ENCODE measurements at places on chromosomes 12 and 14.

- DNase-seq: no peak
These were observed 22.0 kb downstream of the SMUG1 start for GRCh38 chr12:54166567-54167499.

DNA sequence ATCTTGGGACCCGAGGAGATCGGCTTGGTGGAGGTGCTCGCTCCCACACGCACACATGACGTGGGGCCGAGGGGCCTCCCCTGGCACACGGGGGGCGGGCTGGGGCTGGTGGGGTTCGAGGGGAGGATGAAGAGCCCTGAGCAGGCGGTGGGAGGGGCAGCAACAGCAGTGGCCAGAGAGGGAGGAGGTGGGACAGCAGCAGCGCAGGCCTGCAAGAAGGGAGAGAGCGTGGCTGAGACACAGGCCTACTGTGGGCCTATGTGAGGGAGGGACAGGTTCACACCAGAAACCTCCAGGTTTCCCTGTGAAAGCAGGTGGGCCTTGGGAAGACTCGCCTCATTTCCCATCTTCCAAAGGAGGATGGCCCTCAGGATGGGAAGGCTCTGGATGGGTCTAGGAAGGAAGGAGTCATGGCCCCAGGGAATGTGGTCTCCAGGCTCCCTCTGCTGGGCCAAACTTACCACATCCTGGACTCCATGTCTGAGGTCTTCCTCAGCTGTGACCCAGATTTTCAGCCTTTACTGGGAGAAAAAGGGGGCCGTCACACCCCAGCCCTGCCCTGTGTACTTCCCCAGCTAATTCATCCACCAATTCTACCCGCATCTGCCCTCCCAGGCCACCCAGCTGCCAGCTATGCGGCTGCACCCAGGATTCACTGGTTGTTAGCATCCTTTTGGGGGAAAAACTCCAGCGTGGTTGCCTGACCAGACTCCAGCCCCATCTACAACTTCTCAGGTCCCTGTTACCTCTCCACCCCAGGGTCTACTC, 2.8 kb downstream of the PIANP start:
- DNase-seq: no peak

DNA sequence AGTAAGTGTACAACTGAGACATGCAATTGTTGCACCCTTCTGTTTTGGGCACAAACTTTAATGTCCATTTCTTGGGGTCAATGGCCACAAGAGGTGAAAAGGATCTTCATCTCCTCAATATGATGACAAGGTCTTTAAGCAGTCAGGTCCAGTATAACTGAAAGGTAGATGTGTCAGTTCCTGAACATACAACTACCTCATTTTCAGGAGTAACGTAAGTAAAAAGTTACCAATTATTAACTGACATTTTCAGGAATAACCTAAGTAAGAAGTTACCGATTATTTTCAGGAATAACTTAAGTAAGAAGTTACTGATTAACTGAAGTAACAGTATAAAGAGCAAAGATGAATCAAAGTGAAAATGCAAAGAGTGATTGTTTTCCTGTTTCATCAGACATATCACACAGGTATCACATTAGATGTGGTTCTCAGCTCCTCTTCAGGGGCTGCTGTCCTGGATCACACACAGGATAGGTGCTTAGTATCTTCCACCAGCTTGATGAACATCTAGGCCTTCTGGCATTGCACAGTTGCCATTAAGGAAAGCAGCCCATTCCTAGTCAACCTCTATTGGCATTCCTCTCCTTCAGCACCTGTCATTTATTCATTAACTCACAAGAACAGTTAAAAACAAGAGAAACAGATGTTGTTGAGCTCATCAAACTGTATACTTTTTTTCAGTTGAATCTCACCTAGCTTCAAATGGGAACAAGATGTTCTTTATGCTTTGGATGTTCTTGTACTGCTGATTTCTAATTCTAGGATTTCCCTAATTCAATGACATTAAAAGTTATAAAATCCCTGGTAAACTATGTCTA, 200.0 kb downstream of the FOXG1 start:
- no peak for DNase-seq

DNA sequence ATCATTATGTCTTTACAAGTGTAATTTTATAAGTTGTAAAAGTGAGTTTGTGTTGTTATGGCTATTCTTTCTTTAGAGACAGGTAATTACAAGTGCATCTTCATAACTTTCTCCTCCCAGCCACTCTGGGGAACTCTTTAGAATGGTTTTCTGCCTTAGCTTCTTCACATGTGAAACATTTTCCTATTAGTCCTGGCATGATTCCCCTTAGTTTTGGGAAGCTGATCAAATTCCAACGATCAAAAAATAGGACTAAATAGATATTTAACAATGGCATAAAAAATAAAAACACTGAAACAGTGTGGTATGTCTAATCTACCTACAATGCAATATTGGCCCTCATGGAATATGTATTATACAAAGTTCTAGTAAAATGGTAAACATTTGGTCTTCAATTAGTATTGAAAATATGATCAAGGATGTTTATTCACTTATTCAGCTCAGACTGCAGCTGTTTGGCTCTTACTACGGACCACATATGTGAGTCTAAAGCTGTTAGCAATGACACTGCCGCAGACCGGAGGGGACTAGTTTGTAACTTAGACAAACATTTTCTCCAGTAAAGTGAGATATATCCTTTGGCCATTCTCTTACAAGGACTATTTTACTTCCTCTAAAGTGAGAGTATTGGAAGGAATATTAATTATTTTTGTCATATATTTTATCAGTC, 890.8 kb upstream of the USP15 start:
- no peak for DNase-seq

DNA sequence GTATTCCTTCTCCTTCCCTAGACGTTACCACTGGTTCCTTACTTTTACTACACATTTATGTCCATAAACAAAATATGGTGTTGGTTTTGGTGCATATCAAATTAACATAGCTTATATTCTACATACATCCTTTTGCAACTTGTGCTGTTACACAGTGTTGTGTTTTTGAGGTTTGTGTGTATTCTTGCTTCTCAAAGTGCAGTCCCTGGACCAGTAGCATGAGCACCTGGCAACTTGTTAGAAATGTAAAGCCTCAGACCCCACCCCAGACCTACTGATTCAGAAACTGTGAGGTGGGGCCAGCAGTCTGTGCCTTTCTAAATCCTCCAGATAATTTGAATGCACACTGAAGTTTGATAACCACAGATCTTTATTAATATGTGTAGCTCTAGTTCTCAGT, 65.9 kb downstream of the RNFT2 start:
- DNase-seq: no peak

- no peak for DNase-seq
These were observed at the start of gene HCAR1 for GRCh38 chr12:122730215-122731014. TSS of gene HCAR1 (minus strand) at chr12:122730844. CDS start at chr12:122730339, 505 bp downstream.

- DNase-seq: no peak
These were observed 12.5 kb downstream of the CTSG start for GRCh38 chr14:24563505-24563904.

DNA sequence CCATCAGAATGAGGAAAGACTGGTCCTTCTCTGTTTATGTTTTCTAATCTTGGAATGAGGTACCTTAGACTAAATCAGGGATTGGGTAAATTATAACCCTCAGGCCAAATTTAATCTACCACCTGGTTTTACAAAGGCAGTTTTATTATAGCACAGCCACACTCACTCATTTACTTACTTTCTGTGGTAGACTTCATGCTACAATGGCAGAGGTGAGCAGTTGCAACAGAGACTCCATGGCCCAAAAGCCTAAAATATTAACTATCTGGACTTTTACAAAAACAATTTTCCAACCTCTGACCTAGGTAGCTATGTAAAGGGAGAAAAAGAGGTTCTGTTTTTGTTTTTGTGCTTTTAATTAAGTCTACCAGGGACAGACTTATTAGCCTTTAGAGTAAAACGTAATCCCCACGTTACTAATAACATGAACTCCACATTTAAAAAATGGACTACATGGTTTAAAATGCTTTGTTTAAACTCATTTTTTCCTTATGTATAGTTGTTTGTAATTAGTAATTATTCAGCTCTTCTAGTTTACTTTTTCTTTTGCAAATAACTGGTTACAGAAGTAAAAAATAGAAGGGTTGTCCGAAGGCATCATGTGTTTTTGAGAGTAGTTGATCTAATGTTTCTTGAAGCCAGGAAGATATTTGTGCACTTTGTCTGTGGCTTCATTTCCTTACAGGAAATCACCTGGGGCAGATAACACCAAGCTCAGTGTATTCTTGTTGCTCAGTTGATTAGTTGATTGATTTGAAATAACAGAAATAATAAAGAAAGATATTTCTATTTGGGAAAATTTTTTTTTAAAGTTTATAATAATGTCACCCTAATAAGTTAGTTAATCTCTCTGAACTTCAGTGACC, 57.6 kb upstream of the ATP2B1 start:
- no peak for DNase-seq

GRCh38 chr14:32678088-32678487, 260.6 kb upstream of the NPAS3 start:
- DNase-seq: no peak

DNA sequence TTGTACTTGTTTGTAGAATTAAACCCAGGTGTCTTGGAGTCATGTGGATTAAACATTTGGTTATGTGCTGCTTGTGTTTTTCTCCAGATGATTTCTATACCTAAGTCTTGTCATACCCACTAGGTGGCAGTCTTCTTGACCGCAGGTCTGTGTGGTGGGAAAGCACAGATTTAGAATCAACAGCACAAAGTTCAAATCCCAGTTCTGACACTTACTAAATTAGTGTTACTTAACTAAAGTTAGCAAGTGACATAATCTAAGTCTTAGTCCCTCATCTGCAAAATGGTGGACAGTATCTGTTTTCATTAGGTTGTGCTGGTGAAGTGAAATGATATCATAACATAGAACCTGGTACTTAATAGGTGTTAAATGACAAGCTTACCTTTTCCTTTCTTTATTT, 151.0 kb upstream of the ARHGAP5 start:
- no peak for DNase-seq

GRCh38 chr12:96466939-96467751, 22.2 kb upstream of the CFAP54 start:
- DNase-seq: no peak

- no peak for DNase-seq
These were observed 5.9 kb downstream of the C12orf75 start for GRCh38 chr12:105336411-105336810.

- no peak for DNase-seq
These were observed 13.9 kb downstream of the MFAP5 start for GRCh38 chr12:8648576-8649205.

GRCh38 chr14:104073764-104074163, 11.7 kb upstream of the ASPG start:
- no peak for DNase-seq

- no peak for DNase-seq
These were observed 55.8 kb downstream of the BEGAIN start for GRCh38 chr14:100531152-100532121.

- DNase-seq: no peak
These were observed 7.6 kb upstream of the LGR5 start for GRCh38 chr12:71431991-71432390.

GRCh38 chr12:24814379-24815113, 134.4 kb downstream of the BCAT1 start:
- DNase-seq: no peak

DNA sequence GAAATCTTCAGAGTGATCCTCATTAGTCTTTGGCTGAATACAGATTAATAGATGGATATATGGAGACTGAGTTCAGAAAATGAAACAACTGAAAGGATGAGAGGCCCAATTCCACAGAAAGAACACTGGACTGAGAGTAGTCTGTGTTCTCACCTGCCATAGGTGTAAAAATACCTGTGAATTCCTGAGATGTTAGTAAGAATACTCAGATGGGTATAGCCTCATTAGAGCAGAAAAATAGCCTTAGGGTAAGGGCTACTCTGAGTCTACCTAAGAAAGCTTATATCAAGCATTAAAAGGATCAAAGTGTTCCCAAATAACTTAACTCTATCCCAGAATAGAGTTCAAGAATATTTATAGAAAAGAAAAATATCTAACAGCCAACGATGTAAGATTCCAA, 1510.3 kb upstream of the SEL1L start:
- no peak for DNase-seq

GRCh38 chr14:100692859-100693558, 33.7 kb upstream of the DLK1 start:
- DNase-seq: no peak

DNA sequence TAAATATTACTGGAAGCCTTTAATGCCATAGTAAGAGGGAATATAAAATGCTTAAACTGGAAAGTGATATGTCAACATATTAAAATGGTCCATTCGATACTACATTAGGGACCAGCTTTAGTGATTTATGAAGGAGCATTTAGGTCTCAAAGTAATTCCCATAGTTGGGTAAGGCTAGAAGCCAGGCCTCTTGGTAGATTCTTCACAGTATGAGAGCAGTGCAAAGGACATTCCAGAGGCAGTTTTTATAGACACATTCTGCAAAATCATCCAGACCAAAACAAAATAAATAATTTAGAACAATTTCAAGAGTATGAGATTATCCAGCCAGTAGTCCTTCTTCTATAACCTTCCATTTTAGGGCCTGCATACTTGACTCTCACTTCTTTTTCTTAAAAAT, 142.6 kb upstream of the PDZRN4 start:
- no peak for DNase-seq

GRCh38 chr12:124457287-124458219, 109.9 kb downstream of the NCOR2 start:
- DNase-seq: peak; percentile 21

- DNase-seq: no peak
These were observed 52.6 kb downstream of the CALM1 start for GRCh38 chr14:90449411-90449810.

DNA sequence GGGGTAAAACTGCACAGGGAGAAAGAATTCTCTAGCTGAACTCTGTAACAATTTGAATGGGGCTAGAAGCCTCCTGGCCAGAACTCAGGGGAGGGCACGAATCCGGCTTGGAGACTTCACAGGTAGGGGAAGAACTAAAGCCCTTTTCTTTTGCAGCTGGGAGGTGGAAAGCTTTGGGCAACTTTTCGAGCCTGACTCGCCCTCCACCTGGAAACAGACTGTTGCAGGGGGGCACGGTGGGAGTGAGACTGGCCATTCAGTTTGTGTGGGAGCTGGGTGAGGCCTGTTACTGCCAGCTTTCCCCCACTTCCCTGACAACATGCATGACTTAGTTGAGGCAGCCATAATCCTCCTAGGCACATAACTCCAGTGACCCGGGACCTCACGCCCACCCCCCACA, 135.8 kb downstream of the PLCZ1 start:
- DNase-seq: no peak

Data from KG1 (cell line).